ENCODE measurements at places on chromosomes 2 and 18.

- peak; percentile 36 for DNase-seq
Measured at GRCh38 chr2:26477911-26478253, at the start of gene OTOF. TSS of gene OTOF (minus strand) at chr2:26478124.

GRCh38 chr2:168120730-168121129, 126.7 kb downstream of the STK39 start:
- DNase-seq = no peak

DNA sequence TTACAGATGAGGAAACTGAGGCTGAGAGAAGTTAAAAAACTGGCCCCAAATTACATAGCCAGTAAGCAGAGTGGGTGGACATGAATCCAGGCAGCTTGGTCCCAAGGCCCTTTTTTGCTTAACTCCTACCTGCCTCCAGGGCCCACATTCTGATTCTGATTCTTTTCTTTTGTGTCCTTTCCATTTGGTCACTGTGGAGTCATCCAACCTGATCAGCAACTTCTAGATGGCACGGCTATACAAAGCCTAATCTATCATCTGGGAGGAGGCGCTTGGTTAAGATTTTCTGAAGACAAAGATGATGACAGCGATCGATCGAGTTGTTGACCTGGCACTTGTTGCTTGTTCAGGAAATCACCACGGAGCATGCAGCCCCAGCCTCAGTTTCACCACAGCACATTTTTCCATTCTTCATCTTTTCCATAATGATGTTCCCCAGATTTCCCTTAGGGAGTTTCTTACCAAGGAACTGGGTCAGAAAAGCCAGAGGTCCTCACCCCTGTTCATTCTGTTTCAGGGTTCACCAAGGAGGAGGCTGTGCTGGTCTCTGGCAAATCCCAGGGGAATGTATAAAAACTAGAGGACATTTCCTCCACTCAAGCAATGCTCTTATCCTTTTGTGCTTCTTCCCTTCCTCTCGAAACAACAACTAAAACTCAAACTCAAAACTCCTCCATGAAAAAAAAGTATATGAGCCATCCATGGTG, 6.9 kb upstream of the IGFBP2 start:
- no peak for DNase-seq

DNA sequence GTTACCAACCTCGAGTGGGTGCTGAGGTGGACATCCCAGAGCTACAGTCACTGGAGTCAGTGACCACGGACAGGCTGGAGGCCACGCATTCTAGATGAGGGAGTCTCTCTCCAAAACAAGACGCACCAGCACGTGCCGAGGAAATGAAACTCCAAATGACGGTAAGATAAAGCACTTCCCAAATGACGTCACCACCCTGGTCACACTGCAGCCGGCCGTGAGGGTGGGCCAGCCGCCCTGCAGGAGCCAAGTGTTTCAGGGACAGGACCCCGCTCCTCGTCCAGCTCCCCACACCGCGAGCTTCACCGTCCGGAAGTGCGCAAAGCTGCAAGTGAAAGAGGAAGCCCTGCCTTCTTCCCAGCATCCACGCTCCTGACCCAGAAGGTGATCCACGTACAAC, 99.4 kb downstream of the ZNF516 start:
- no peak for DNase-seq

DNA sequence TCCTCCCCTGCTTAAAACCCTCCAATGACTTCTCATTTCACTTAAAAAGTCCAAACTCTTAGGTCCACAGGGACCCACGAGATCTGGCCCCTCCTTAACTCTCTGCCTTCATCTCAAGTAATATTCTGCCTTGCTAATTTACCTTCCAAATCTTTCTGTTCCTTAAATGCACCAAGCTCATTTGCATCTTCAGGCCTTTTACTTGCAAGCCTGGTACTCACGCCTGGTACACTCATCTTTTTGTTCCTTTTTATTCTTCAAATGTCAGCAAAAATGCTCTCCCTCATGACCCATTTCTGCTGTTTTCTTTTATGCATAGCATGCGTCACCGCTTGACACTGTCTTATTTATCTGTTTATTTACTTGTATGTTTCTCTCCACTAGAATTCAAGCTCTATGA, 2.7 kb upstream of the WIPF1 start:
- DNase-seq = no peak

GRCh38 chr2:116979916-116980764, 834.4 kb upstream of the DDX18 start:
- DNase-seq = no peak

- DNase-seq = no peak
Measured at GRCh38 chr2:134662751-134663150, 56.0 kb downstream of the TMEM163 start.

DNA sequence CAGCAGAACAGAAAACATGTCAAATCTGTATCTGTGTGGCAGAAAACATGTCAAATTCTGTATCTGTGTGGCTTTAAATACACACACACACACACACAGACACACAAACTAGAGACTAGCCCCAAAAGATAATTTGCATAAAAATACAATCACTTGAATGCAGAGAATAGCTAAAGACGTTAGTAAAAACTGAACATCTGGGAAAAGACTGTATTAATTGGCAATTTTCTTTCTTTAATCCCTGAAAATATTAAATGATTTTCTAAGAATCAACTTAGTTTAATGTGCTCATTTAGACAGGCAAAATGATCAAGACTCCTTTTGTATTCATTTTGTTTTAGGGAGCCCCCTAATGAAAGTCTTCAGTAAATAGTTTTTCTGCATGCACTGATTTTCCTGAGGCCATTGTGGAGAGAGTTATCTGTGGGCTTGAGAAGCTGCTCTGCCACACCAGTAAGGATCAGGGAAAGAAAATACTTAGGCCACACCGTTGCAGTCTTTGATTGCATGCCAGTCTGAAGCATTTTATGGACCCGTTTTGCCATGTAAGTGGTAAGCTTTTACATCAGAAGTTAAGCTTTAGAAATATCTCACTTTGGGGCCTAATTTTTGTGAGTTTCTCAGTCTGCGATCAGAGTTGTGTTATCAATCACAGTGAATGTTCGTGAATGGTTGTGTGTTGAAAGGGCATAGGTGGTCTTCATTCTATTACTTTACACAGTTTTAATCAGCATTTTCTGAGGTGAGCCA, 2.2 kb downstream of the SPATS2L start:
- peak; percentile 48 for DNase-seq

GRCh38 chr2:6828299-6828584, 37.5 kb downstream of the CMPK2 start:
- peak; percentile 87 for DNase-seq

DNA sequence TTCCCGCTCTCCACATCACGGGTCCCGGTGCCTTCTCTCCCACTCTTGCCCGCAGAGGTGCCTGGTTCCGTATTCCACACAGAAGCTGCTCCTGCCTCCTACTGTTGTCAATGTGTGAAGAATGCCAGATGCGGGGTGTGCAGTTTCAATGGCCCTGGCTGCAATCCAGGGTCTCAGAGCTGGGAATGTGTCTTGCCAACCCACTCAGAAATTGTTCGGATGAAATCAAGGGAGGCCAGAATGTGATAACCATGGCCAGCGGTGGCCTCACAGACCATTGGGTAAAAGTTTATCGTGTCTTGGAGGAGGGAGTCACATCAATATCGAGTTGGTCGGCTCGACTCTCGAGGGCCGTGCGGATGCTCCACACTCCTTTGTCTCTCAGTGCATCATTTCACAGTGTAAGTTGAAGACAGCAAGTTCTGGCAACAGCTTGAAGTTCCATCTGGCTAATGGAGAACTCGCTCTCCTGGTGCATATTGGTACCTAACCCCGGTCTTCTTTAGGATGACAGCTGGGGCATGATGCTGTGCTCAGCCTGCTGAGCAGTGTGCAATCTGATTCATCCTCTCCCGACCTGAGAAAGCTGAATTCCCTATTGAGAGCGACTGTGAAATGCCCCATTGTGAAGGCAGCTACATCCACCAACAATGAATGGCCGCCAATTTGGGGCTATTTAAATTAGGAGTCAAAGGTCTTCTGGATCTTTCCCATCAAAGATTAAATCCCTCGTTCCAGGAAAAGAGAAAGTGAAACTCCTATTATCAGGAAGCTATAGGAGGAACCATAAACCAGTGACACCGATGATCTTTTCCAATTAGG, 389.0 kb downstream of the SOX11 start:
- peak; percentile 52 for DNase-seq

- DNase-seq = no peak
Measured at GRCh38 chr2:3641841-3642421, 16.1 kb upstream of the ALLC start.

DNA sequence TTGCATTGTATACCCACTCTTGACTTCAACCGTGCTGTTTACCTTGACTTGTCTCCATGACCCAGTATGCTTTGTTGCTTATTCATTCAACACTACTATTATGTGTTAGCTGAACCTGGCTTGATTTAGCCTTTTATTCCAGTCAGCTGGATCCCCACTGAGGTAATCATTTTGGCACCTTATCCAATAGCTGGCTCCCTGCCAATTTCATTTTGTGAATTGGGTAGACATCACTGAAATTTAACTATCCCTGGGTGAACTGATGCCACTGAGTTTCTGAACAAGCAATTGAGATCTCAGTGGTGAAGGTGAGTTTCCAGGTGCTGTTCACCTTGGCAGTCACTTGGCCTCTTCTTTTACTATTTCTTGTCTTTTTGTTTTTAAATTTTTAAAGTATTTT, 584.3 kb downstream of the ADCYAP1 start:
- DNase-seq = no peak

DNA sequence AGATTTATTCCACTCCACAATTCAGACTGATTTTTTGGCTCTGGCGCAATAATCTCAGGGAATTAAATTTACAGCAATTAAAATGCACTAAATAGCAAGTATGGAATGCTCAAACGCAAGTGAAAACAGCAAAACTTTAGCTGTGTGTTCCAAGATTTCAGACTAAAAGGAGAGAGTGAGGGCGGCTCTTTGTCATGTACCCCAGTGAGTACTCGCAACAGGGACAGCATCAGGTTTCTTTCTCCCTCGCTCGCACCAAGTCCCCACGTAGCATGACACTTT, 1.1 kb downstream of the ROCK2 start:
- no peak for DNase-seq

- no peak for DNase-seq
Measured at GRCh38 chr18:66440433-66440832, 163.5 kb downstream of the CDH19 start.

GRCh38 chr18:32707586-32707985, 65.2 kb downstream of the KLHL14 start:
- no peak for DNase-seq

DNA sequence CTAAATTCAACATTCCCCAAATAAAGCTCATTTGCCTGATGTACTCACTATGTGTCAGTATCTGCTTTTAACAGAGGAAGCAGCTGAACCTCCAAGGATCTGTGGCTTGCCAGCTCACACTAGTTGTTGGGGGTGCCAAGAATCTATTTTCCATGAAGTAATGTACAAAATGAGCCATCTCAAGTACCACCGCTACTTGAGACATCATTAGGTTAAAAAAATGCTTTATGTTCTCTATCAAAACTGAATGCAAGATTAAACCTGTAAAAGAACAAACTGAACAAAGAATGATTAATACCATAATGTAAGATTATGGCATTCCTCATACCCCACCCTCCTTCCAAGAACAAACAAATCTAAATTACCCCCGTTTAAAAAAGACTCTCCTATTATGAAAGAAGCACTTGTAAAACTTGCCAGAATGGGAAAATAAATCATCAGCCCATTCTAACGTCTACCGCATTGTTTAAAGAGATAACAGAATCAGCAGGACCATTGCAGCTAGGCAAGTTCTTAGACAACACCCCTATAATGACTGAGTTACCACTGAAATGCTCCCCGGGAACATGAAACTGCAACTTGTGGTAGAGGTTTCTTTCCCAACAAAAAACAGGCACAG, 471.6 kb downstream of the DLGAP1 start:
- no peak for DNase-seq

DNA sequence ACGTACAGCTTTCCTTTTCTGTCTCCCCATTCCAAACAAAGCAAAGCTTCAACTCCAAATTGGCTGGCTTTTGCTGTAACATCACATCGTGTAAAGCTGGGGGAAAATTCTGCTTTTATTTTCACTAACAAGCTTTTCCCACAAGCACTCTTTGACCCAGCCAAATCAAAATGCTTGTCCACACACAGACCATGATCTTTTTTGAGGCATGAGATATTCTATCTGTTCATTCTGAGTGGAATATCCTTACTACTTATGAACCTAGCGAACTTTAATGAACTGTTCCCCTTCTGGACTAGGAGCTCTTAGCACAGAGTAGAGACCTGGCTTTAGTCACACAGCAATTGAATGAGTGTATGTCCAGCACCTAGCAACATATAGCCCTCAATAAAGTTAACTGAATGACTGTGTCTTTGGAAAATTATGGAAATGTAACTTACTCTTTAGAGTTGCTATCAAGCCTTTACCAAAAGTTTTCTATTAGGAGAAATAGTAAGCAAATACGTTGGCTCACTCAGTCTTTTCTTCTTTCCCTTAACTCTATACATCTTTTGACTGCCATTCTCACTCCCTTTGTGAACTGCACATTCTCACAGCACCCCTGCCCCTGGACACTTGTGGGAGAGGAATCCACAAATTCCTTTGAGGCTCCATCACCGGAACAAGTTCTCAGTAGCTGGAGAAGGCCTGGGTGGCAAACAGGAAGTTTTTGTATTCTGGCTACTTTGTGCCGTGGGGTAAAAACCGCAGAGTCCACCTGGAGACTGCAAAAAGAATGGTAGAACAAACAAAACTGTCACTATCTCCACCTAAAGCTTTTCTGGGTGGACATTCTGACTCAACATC, 1.3 kb upstream of the UBE2E3 start:
- peak; percentile 35 for DNase-seq

- DNase-seq = no peak
Measured at GRCh38 chr2:161233858-161234431, 73.7 kb downstream of the TANK start.

- DNase-seq = no peak
Measured at GRCh38 chr18:78920456-78921138, 59.0 kb upstream of the SALL3 start.

DNA sequence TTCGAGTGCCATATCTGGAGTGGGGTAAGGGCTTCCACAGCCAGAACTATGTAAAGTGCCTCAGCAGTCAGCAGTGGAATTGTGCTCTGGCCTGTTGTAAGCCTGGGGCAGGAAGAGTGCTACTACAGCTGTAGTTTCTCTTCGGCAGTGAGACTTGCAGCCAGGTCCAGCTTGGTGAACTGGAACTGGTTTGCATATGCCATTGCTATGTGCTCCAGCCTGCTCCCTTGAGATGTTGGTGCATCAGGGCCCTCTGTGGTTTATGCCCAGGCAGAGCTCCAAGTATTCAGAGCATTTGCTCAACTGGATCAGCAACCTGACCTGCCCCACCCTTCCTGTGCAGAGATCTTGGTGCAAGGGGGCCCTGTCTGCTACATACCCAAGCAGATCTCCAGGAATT, 47.8 kb downstream of the ZNF804A start:
- no peak for DNase-seq

Measured in eye (tissue), 1 donor.